ENCODE measurements at places on chromosomes 6 and 20.

GRCh38 chr20:38804682-38805501 lies 605 bp upstream of the PPP1R16B start:
- DNase-seq, result peak; percentile 78

DNA sequence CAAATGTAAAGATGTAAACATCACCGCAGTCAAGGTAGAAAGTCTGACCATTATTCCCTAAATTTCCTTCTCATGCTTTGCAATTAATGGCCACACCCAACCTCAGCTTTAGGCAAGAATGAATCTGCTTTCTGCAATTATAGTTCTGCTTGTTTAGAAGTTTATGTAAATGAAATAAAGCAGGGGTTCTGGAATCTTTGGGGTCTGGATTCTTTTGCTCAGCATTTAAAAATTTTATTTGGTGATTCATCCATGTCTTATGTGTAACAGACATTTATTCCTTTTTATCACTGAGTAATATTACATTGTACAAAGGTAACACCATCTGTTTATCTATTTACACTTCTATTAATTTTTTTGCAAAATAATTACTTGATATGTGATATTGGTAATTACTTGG lies 613.6 kb downstream of the UTRN start:
- DNase-seq, result no peak

GRCh38 chr6:118354641-118355040 lies 193.5 kb upstream of the PLN start:
- no peak for DNase-seq

DNA sequence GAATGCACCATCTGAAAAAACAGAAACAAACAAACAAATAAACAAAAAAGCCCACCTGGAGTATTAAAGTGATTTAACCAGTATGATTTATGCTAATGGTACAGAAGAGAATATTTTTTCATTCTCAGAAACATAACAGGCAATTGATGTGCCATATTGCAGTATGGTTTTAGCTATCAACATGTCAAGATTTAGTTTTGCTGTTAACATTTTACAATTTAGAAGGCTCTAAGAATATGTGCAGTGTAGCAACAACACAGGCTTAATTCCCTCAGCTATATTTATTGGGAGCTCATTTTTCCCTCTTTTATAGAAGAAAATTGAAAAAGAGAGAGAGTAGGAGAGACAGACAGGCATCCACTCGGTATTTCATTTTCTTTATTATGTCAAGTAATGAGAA lies 1022.7 kb upstream of the CITED2 start:
- DNase-seq, result no peak

DNA sequence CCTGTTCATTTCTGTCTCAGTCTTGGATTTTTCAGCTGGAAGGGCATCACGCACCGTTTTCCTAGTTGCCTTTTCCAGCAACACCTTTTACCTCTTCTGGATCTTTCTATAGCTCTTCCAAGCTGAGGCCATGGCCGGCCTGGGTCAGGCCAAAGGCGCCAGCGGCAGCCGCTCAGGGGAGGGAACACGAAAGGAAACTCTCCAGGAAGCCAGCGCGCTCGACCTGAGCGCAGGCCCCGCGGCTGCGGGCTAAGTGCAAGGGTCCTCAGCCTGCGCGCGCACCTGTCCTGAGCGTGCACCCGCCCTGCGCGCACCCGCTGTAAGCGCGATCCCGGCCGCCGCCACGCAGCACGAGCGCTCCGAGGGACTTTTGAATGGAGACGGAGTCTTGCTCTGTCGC lies 43.8 kb upstream of the TMEM181 start:
- DNase-seq, result no peak

DNA sequence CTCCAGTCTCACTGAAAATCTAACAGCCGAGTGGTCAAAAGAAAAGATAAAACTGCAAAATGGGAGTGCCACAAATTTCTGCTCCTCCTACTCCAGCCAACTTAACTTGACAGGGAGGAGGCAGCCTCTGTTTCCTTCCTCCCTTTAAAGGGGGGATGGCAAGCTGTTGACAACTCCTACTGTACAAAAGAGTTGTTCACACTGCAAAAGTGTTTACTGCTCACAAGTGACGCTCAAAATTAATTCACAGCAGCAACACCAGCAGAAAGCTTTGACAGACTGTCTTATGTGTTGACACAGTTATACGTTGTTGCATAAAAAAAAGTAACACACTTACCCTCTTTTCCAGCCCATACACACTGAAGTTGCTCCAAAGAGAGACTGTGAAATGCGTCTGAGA lies 169.8 kb downstream of the BACH2 start:
- no peak for DNase-seq

- no peak for DNase-seq
Observed at GRCh38 chr6:11732036-11732631, 46.5 kb downstream of the ADTRP start.

- DNase-seq, result no peak
Observed at GRCh38 chr6:81997090-81997926, 244.8 kb upstream of the TENT5A start.

- no peak for DNase-seq
Observed at GRCh38 chr6:98463038-98464000, 371.1 kb upstream of the POU3F2 start.

- DNase-seq, result no peak
Observed at GRCh38 chr20:10429443-10429981, 4.5 kb downstream of the MKKS start.

DNA sequence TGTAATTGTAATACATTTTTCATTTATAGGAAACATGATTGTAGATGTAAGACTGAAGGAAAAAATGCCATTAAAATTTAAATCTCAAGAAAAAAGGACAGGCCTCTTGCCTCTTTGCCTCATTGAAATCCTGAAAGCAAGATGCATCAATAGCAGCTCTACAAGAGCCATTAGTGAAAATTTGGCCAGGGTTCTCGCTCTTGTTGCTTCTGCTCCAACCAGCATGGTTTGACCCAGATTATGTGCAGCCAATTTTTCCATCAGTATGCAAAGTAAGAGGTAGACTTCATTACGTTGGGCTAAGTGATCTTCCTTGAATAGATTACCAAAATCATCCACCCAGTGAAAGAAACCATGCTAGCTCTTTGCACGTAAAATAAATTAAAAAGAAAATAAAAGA lies 106.6 kb downstream of the SGK1 start:
- no peak for DNase-seq

- DNase-seq, result no peak
Observed at GRCh38 chr6:128500014-128500413, 20.4 kb downstream of the PTPRK start.

- DNase-seq, result no peak
Observed at GRCh38 chr20:37657924-37658804, 35.7 kb upstream of the CTNNBL1 start.

DNA sequence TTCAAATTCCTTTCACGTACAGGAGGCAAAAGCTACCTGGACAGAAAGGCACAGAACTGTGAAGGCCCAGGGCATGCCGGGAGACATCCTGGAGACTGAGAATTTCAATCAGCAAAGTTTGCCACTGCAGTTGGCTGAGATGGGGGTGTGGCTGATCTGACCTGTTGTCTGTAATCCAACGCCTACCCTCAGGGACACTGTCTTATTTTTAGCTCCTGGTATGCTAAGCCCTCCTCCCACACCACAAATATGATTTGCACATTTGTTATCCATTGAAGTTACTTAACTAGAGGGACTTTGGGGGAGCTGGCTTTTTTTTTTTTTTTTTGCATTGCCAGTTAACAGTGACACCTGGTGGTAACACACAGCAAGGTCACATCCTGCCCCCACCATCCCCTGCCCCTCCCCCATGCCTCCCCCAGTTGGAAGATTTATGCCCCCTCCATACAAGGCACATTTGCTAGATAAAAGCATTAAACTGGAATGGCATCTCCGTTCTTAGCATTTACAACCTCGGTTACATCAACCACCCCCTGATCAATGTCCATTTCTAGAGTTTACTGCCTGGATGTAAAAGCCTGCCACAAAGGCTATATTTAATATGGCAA lies 40.4 kb downstream of the TTI1 start:
- no peak for DNase-seq

GRCh38 chr6:137271245-137272183 lies 52.3 kb upstream of the IFNGR1 start:
- DNase-seq, result no peak

DNA sequence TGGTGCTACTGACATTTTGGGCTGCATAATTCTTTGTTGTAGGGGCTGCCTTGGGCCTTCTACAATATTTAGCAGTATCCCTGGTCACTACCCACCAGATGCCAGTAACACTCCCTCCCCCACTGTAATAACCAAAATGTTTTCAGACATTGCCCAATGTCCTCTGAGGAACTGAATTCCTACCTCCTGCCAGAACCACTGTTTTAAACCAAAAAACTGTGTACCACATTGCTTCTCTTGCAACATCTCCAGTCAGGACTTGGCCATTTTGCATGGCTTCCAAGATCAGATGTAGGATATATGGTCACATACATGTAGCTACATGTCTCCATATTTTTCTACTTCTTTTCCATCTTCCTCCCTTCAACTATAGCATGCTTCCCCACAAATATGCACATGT lies 97.4 kb upstream of the IFNGR1 start:
- no peak for DNase-seq

GRCh38 chr20:5731753-5732366 lies 18.3 kb upstream of the SHLD1 start:
- DNase-seq, result no peak

DNA sequence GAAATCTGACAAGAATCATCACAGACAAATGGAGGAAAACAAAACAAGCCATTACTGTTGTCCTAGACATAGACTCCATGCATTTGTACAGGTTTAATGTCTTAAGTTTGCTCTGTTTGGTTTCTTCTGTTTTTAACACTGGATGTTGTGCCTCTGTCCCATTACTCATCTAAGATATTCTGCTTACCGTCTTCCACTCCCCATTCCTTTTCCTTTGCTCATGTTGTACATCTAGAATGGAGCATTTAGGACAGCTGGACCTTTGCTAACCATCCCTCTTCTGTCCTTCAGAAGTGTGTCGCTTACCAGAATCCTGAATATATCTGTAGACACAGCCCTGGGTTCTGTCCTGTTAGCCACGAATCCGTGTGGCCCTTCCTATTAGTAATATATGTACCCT lies 35.2 kb downstream of the RAB22A start:
- DNase-seq, result no peak

- no peak for DNase-seq
Observed at GRCh38 chr6:25601800-25602673, 50.0 kb upstream of the SCGN start.

DNA sequence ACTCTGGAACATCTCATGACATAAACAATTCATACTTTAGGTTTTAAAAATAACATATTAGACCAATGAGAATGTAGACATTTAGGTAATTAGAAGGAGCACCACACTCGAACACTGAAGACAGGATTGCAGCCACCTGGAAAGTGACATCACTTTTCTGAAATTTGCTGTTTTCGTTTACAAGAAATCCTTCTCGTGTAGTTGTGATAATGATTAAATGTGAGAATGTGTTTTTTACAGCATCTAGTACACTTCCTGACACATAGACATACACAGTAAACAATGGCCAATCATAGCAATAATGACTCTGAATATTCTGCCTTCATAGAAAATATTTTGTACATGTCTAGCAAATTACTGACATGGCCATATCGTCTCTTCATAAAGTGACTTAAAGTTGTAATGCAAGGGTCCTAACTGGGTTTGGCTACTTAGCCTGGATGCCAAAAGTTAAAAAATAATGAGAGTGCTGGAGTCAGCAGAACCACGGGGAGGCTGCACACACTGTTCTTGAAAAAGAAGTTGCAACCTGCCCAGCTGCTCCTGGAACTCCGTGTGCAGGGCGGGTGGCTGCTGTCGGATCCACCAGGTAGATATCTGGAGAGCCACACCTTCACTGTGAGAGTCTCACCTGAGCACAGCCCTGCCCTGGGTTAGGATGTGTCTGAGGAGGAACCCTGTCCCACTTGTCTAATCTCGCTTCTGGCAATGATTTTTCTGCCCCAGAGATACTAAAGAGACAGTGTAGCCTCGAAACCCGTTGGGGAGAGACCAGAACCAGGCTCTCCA lies 212.9 kb downstream of the QKI start:
- no peak for DNase-seq

DNA sequence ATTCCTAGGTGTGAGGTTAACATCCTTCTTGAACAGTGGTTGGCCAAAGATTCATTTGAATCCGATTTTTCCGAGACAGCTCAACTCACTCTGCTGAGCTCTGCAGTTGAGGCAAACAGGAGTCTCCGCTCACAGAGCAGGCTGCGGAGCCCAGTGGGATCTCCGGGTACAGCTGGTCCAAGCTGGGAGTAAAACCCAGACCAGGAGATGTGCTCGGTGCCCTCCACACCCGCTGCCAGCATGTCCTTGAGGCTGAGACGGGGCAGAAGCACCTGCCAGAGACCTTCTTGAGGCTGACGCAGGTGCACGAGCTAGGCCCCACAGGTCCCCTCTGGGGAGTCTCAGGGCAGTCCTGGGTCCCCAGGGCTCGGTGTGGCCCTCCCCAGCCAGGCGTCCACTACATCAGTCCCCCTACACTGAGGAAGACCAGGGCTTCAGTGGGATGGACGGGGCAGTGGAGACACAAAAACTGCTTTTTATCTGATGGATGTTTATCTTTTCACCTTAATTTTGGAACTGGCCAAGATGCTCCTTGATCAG lies 119.0 kb downstream of the AGPAT4 start:
- DNase-seq, result no peak

- DNase-seq, result no peak
Observed at GRCh38 chr6:42726026-42726425, 3.6 kb upstream of the PRPH2 start.

DNA sequence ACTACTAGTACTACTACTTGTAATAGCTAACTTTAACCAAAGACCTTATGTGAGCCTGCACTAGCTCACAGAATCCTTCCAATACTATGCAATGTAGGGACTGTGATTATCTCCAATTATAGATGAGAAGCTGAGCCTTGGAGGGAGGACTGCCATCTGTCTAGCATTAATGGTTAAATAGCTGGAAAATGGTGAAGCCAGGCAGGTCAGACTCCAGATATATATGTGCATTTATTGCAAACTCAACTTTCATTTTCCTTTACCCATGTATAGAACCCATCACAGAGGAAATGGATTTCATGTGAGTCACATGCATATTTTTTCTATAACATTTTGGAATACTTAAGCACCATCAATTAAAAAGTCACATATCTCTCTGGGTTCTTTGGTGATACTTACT lies 229.9 kb downstream of the BCAS1 start:
- no peak for DNase-seq

DNA sequence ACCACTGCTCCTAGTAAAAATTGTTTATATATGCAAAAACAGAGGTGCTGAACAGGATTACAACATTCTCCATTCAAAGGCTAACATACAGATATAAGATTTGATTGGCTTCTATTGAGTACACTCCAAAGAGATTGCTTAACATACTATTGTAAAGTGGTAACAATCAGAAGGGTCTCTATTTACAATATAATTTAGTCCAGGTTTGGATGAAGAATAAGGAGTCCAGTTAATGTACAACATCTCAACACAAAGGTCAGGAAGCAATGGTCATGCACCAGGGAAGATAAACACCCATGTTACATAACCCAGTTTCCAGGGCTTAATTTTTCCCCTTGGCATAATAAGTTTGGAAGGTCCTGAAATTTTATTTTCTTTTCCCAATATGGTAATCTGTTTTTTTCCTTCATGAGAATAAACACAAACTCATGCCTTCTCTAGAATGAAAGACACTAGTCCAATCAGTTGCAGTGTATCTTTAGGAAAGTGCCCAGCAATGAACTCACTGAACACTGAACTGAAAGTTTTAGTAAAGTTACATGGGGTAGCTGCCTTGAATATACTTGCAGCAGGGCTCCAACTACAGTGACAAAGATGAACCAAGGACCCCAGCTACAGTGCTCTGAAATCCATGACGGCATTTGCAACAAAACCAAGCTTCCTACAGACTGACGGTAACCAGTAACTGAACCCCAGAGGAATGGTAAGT lies 255.3 kb upstream of the GJE1 start:
- no peak for DNase-seq

- DNase-seq, result no peak
Observed at GRCh38 chr20:50189681-50190250, 864 bp upstream of the CEBPB start.

Measured in stimulated activated CD8-positive, alpha-beta memory T cell treated with anti-CD3 and anti-CD28 coated beads, Interleukin-7, amount 100 ng/mL, for 48 hours (primary cell).